ENCODE measurements at places on chromosomes 2 and 18. TPM values are rescaled to one million over a fixed set of nuclear protein-coding genes. Genes with fewer than 3 reads are reported as not detected.

DNA sequence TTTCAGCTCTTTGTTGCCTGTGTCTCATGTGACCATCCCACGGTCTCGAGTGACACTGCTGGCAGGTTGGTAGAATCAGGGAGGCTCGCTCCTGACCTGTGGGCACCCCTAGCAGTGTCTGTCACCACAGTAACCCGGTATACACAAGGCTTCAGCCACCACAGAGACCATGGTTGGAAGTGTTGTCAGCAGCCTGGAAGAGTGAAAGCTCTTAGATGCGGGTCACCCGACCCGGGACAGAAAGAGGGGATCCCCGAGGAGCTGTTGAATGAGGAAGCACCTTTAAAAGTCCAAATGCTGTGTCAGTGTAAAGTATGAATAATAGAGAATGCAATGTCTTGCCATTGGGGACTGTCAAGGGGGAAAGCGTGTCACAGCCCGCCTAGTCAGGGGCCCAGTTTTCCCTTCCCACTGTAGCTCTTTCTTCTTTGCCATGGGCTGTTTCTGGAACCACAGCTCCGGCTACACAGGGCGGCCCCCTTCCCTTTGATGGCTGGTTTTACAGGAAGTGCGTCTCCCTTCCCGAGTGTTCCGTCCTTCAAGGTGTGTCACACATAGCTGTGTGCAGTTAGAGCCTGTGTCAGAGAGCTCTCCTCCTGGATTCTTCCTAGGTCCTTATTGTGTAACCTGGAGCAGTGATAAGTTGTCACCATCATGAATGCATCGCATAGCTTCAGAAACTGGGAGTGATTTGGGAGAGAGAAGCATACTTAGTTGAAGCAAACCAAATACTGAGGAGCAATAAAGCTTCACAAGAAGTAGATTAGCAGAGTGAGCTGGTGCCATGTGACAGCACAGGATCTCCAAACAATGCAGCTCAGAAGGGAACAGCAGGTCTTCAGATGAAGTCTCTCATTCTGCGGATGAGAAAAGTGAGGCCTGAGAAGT is 81.4 kb downstream of the MTCL1 start:
- DNase-seq, result no peak

- DNase-seq, result peak; percentile 67
These were observed 399.8 kb downstream of the TMEM182 start for GRCh38 chr2:103161456-103162289.

- no peak for DNase-seq
These were observed 22.1 kb upstream of the TEX51 start for GRCh38 chr2:126876631-126877030.

DNA sequence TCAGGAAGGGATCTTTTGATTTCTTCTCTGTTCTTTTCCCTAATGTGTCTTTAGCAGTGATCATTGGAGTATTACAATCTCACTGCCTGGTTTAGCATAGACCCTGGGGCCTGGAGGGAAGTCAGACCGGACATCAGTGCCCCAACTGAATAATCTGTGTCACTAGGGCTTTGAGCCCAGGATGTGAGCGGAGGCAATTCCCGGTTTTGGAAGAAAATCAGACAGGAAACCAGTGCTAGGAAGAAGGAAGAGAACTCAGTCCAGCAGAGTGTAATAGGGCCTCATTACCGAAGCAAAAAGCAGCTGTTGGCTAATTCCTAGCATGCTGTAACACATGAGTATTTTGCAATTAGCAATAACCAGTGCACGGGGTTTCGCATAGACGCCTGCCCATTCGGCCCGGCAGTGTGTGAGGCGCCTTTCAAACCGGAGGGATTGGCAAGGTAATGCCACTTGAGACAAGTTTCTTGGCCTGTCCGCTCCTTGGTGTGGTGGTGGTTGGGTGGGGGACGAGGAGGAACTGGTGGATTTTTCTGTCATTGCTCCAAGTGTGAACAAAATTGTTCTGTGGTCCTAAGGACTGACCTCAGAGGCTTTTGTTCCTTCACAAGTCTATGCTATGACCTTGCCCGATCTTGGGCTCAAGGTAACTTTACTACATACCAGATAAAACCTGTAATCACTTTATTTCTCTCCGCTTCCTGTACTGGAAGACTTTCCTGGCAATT is 2.8 kb downstream of the FOSL2 start:
- peak; percentile 62 for DNase-seq

DNA sequence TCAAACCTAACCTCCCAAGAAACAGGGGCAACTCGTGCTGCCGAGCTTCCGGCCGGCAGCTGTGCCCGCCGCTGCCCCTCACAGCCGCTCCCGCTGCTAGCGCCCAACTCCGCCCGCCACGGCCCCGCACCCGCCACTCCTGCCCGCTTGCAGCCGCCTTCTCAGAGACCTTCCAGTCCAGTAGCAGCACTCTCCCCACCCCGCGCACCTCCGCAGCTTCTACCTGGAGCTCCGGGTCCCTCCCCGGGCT is 722 bp upstream of the C2orf15 start:
- no peak for DNase-seq

Gene TPO
- 0.41 TPM for total RNA-seq

Gene POTEJ
- not detected for total RNA-seq

Gene RESP18
- not detected for total RNA-seq

Gene CREB1
- total RNA-seq, result 31.8 TPM

Gene SCYGR4
- not detected for total RNA-seq
